Activated CD8-positive, alpha-beta memory T cell treated with anti-CD3 and anti-CD28 coated beads for 24 hours (primary cell): ENCODE measurements at places on chromosomes 7 and 10.

GRCh38 chr7:149622444-149623210 is 125.0 kb upstream of the ZNF746 start:
- DNase-seq = no peak

GRCh38 chr7:26588511-26588910 is 275.9 kb downstream of the SKAP2 start:
- no peak for DNase-seq

DNA sequence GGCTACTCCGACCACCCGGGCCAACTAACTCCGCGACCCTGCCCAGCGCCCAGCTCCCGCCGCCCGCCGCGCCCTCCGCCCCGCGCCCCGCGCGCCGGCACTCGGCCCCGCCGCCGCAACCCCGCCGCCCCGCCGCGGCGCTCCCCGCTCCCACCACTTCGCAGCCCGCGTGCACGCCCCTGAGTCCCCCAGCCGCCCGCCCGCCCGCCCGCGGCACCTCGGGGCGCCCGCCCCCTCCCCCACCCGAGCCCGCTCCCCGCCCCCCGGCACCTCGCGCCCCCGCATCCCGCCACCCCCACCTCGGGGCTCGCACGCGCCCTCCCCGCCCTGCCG is 598 bp downstream of the JAZF1 start:
- DNase-seq = no peak

- DNase-seq = no peak
Observed at GRCh38 chr10:92356041-92356440, 65.1 kb downstream of the MARCHF5 start.

DNA sequence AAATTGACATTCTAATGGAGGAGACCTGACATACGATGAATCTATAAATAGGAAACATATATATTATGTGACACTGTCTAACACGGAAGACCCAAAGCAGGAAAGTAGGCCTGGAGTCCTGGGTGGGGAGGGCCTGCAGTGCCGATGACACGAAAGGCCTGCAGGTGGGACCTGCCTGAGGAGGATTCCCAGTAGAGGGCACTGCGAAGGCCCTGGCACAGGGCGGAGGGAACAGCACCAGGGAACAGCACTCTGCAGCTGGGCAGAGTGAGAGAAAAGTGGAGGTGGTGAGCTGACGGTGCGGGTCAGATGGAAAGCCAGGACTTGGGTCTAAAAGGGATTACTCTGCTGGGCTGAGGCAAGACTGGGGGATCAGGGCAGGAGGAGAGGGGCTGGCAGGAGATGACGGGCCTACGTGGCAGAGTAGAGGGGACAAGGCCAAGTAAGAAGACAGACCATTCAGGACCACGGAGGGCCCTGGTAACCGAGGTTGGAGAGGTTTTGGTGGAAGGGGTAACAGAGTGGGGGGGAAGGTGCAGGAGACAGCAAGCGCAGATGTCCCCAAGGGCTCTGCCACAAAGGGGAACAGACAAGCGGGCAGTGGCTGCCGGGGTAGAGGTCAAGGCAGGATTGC is 8.1 kb downstream of the ZNF746 start:
- DNase-seq = no peak
